ENCODE measurements at places on chromosomes 1 and 21.

- no peak for DNase-seq
Measured at GRCh38 chr1:2641381-2642130, 8.7 kb upstream of the MMEL1 start.

DNA sequence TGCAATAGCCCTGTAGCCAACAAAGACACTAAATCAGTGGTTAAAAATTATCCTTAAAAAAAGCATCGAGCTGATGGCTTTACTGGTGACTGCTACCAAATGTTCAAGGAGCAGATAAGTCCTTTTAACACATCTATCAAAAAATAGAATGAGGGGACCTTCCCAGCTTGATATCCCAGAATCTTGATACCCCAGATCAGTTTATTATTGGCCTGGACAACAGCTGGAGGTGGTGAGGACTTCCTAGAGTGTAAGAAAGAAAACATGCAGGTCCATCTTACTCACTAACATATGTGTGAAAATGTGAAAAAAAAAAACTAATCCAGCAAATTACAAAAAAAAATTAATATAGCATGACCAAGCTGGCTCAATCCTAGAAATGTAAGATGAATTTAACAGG is 21.3 kb downstream of the CHIT1 start:
- no peak for DNase-seq

DNA sequence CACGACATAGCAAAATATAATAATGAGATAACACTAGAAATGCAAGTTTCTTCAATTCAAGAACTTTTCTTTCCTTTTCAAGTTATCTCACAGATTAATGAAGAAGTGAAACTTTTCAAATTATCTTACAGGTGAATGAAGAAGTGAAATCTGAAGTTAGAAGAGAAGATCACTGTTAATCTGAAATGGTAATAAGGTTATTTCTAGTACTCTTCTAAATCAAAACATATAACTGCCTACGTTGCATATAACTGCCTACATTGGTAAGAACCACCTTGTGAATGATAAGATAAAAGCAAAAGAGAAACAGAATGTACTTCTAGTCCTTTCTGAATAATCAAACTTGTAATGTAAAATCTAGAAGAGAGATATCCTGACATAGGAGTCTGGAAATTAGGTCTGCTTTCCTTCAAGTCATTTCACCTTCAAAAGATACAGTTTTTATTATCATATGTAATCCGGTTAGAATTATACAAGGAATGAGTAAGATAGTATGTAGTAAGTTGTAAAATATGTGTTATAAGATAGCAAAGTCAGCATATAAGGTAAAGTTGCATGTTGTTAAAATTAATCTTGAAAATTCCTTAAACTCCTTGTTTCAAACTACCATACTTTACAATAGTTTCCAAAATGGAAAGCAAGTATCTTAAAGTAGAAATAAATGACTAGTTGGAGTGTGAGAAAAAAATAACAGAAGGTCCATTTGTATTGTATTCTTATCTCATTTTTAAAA is 522.4 kb upstream of the ZRANB2 start:
- no peak for DNase-seq

GRCh38 chr1:28877132-28877781 is 37.1 kb upstream of the EPB41 start:
- DNase-seq, result peak; percentile 70

- no peak for DNase-seq
Measured at GRCh38 chr1:119987686-119988085, 81.8 kb downstream of the NOTCH2 start.

DNA sequence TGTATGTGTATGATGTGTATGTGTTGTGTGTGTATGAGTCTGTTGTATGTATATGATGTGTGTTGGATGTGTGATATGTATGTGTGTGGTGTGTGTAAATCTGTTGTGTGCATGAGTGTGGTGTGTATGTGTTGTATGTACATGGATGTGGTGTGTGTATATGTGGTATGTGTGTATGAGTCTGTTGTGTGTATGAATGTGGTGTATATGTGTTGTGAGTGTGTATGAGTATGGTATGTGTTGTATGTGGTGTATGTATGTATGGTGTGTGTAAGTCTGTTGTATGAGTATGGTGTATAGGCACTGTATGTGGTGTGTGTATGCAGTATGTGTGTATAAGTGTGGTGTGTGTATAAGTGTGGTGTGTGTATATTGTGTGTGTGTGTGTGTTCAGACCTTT is 95.0 kb downstream of the PLXNA2 start:
- DNase-seq, result no peak

DNA sequence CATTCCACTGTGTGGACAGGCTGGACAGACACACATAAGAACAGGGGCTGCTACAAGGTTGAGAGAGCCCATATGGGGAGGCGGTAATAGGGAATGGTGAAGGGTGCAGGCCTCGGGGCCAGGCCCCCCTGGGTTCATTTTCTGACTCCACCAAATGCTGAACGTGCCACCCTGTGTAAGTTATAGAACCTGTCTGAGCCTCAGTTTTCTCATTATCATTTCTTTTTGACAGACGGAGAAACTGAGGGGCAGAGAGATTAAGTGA is 569.5 kb downstream of the PTPRU start:
- no peak for DNase-seq

- no peak for DNase-seq
Measured at GRCh38 chr1:183106746-183107145, 79.3 kb upstream of the LAMC2 start.

Measured in NCI-H1417 (cell line).